ENCODE measurements at places on chromosomes 2 and 18.

- DNase-seq: no peak
Observed at GRCh38 chr2:197358931-197359330, 48.4 kb upstream of the ANKRD44 start.

- DNase-seq: no peak
Observed at GRCh38 chr2:238997684-238998083, 149.8 kb downstream of the TWIST2 start.

DNA sequence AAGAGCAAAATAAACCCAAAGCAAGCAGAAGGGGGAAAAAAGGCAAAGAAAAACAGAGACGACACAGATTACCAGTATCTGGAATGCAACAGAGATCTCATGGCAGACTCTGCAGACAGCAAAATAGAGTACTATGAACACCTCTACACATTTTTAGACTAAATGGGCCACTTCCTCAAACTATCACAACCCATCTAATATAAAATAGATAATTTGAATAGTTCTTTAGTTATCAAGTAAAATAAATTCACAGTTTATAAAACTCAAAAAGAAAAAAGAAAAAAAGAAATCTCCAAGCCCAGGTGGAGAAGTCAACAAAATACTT is 16.6 kb downstream of the SESTD1 start:
- DNase-seq: no peak

DNA sequence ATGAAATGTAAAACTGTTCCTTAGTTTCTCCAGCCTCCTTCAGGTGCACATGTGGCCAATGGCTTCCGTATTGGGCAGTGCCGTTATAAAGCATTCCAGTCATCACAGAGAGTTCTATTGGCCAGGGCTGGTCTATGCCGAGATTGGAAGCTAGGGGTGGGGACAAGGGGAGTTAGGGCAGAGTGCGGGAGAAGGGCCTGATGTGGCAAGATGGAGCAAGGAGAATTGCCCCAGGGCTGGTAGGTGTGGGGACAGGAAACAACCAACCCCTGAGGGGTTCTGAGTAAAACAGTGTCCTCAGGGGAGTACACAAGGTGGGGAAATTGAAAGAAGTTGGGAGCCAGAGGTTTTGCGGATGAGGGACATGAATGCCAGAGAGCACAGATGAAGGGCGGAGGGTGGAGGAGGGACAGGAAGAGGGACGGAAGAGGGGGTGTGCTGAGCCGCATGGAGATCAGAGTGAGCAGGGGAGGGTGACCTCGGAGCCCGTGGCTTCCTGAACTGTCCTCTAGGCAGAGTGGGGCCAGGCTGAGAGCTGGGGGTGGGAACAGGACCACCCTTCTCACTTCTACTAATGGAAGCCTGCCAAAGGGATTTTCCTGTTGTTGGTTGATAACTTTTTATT is 9.1 kb upstream of the ATP6V1C2 start:
- DNase-seq: no peak

- no peak for DNase-seq
Observed at GRCh38 chr18:26135548-26135947, 1.9 kb downstream of the PSMA8 start.

GRCh38 chr2:67879586-67880290 is 183.1 kb downstream of the C1D start:
- no peak for DNase-seq

- no peak for DNase-seq
Observed at GRCh38 chr18:68340606-68341005, 374.3 kb downstream of the TMX3 start.

- DNase-seq: no peak
Observed at GRCh38 chr2:202486351-202486750, 110.2 kb downstream of the BMPR2 start.

Data from stimulated activated CD4-positive, alpha-beta T cell treated with anti-CD3 and anti-CD28 coated beads, Interleukin-1b, Interleukin-23, amount 100 ng/mL, for 1 hour (primary cell).